ENCODE measurements at places on chromosomes 12 and 14.

- DNase-seq, result no peak
These were observed 16.0 kb upstream of the ENDOU start for GRCh38 chr12:47741340-47741703.

GRCh38 chr12:93466625-93467350 is 526 bp upstream of the MRPL42 start:
- DNase-seq, result no peak

- peak; percentile 29 for DNase-seq
These were observed 22.2 kb downstream of the MANSC1 start for GRCh38 chr12:12327802-12328201.

DNA sequence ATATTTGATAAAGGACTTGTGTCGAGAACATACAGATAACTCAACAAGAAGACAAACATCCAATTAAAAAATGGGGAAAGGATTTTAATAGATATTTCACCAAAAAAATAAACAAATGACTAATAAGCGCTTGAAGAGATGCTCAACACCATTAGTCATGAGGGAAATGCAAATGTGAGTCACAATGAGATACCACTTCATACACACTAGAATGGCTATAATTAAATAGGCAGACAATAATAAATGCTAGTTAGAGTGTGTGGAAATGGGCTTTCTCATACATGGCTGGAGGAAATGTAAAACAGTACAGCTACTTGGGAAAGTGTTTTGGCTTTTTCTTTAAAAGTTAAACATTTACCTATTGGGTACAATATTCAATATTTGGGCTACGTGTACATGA is 34.8 kb downstream of the DLK1 start:
- DNase-seq, result peak; percentile 41

All from GM04504 (cell line).